ENCODE measurements at places on chromosomes 1 and 21.

DNA sequence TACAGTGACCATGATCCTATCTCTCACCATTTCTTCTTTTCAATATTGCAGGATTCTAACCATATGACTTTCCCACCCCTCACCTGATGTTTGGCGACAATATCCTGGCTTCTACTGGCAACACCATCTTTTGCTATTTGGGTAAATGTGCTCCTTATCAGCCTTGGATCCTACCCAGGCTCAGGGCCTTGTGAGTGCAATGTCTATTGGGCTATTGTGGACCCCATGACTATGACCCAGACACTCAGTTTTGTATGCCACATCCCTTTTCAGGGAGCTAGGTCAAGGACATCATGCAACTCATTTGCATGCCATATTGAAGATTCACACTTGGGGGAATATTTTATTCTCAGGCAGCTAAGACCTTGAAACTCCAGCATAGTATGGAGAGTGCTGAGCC lies 67.9 kb downstream of the DDR2 start:
- DNase-seq = no peak

GRCh38 chr1:192907545-192908243 lies 98.9 kb downstream of the RGS2 start:
- DNase-seq = peak; percentile 5

DNA sequence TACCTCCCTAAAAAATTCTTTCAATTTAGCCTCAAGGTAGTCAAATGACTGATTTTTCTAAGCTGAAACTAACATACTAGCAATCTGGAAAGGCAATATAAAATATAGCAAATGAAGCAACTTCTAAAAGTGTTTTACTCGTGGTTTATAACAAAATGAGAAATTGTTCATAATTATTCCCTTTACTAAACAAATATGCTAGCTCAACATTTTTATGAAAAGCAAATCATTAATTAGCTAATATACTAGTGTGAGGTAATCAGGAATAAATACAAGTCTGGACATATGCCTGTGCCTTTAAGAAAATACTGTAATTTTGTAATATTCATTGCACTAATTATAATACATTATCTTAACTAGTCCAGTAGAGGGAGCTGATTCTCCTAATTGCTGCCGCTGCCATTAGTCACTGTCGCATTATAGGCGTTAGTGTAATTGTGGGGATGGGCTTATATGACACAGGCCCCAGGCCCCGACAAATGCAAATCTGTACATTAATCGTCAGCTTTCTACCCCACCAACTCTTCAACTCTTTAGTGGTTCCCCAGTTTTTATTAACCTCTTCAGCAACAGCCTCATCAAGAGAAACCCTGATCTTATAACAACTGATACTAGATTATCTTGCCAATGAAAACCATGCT lies 160.9 kb downstream of the GABPA start:
- peak; percentile 27 for DNase-seq

DNA sequence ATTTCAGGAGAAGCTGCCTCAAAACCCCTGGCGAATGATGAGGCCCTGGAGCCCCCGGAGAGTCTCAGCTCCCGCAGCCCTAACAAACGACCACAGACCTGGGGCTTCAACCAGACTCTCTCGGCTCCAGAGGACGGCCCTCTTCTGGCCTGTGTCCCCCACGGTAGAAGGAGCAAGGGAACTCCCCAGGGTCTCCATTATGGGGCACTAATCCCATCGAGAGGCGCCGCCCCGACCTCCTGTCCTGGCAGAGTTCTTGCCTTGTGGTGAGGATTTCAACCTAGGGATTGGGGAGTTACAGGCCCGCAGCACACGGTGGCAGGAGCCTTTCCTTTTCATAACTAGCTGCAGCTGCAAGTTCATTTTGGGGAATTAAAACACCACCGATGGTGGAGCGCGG lies 6.2 kb downstream of the FAAP20 start:
- DNase-seq = no peak

GRCh38 chr1:164858096-164858632 lies 299.2 kb downstream of the PBX1 start:
- DNase-seq = no peak

- no peak for DNase-seq
These were observed 390.5 kb downstream of the PLPP3 start for GRCh38 chr1:56188855-56189254.

- no peak for DNase-seq
These were observed 180.3 kb downstream of the HLX start for GRCh38 chr1:221059506-221059905.

GRCh38 chr1:37306461-37306860 lies 167.9 kb upstream of the ZC3H12A start:
- no peak for DNase-seq

DNA sequence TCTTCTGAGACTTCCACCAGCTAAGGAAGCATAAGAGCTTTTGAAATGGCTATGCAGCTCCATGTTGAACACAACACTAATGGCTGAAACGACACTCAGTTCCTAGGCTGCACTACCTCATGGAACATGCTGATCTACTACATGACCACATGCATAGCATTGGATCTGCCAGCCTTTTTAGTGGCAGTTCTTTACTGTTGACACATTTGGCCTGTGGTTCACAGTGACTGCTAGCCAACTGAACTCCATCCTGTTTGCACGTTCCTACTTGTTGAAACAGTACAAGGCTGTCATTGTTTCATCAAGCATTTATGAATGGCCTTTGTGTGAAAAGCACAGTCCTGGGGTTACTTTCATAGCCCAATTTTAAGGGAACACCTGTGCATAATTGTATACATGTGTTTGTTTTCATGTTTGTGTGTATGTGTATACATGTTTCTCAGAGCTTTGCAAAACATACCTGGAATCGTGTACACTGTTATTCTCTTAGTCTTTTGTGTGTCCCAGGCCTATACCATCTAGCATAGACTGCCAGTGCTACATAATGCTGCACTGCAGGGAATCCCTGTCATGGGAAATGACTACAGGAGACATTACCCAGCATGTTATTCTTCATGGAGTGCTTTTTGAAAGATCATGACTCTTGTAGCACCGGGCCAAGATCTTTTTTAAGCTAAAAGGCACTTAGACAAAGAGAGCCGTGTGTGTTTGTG lies 179.6 kb upstream of the ESRRG start:
- DNase-seq = peak; percentile 9

DNA sequence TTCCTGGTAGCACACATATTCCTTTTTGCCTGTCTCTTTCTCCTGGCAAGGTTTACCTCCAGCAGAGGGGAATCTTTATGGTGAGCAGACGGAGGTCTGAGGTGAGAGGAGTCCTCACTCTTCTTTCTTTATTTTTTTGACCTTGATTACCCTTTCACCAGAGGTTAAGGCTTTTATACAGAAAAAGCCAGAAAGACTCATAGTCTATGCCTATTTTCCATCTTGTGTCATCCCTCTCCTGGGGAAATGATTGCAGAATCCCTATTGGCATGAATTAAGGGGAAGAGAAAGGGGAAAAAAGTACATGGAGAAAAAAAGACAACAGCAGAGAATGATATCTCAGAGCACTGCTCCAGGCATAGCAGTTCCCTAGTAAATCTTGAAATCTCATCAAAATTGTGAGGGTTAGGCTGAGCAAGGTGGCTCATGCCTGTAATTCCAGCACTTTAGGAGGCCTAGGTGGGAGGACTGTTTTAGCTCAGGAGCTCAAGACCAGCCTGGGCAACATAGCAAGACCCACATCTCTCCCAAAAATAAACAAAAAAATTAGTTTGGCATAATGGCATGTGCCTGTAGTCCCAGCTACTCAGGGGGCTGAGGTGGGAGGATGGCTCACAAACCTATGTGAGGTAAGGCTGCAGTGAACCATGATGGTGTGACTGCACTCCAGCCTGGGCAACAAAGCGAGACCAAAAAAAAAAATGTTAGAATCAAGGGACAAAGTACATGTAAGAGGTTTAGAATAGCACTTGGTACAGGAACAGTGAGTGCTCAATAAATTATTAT lies 1.2 kb upstream of the XPR1 start:
- DNase-seq = no peak

- no peak for DNase-seq
These were observed 15.8 kb downstream of the SMAP2 start for GRCh38 chr1:40389322-40389803.

- no peak for DNase-seq
These were observed 42.2 kb upstream of the POU3F1 start for GRCh38 chr1:38088791-38089190.

DNA sequence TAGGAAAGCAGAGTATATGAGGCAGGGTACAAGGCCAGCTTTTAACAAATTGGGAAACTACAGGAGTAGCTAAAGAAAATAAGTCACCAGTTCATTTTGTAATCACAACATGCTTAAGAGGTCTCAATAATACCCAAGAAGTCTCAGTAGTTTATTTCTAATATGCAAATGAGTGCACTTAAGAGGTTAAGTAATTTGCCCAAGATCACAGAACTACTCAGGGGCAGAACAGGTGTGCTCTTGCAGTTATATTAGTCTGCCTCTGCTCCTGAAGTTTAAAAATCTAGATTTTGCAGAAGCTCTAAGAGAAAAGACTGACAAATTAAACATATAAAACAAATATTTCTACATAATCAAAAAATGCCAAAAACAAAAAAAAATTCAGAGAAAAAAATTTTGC lies 6.9 kb downstream of the EPS15 start:
- DNase-seq = no peak

GRCh38 chr1:229699613-229700267 lies 73.7 kb downstream of the URB2 start:
- no peak for DNase-seq

- no peak for DNase-seq
These were observed 534.3 kb upstream of the OLFM3 start for GRCh38 chr1:102531036-102531435.

- DNase-seq = peak; percentile 73
These were observed 26.0 kb downstream of the MACF1 start for GRCh38 chr1:39230261-39231190.

DNA sequence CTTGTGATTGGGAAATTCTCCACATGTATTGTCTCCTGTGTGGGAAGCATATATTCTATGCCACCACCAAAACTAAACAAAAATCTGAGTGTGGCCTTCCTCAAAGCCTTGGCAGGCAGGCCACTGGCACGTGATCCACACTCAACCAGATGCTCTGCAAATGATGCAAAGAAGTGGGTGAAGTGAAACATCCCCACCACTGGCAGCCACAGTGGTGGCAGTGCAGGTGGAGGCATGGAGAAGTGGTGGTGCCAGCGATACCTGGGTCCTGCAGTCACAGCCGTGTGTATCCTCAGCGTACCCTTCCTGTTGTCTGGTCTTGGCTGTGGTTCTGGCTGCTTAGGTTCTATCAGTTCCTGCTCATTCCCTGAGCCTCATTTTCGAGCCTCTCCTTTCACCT lies 65.2 kb downstream of the PLPPR5 start:
- no peak for DNase-seq

DNA sequence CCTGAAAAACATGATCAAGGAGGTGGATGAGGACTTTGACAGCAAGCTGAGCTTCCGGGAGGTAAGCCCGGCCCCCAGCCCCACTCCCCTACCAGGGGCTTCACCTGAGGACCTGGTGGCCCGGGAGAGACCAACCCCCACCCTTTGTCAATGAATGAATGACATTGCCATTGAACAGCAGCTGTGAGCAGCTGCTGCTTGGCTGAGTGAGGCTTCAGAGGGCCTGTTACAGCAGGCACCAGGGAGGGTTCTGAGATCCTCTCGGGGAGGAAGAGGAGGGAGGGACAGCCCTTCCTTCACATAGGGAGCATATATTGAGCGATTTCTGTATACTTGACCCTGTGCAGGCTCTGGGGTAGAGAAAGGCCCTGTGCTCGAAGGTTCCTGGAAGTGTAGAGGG lies 12.3 kb upstream of the CTRC start:
- no peak for DNase-seq

DNA sequence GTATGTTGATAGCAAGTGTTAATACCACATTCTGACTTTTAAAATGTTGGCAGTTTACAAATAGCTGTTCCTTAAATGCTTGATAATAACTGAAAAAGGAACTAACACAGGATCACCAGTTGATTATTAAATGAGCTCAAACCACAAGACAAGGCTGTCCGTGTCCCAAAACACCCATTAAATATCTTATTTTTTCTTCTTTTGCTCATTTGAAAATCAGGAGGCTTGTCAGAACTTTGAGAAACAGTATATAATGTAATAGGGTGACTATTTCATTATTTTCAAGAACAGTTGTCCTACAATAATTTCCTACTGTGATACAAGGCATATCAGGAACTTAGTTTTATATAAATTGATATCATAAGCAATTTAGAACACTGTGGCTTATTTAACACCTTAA lies 2.7 kb downstream of the CDKN2C start:
- no peak for DNase-seq

GRCh38 chr1:21567241-21568005 lies 58.2 kb downstream of the ALPL start:
- DNase-seq = no peak

- DNase-seq = no peak
These were observed 538.4 kb upstream of the NCAM2 start for GRCh38 chr21:20459838-20460237.

DNA sequence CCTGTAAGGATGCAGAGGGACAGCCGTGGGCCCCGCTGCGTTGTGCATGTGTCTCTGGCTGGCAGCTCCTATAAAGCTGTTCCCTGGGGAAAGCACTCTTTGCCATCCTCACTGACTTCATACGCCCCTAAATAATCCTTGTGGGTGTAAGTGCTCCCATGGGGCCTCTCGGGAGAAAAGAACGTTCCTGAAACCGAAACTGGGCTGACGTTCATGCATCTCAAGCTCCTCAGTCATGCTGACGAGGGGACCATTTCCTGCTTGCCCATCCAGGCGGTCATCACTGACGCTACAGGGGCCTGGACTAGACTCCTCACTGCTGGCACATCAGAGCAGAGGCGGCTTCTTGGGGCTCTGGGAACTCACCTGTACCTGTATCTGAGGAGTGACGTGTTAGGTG lies 73.1 kb upstream of the USP24 start:
- DNase-seq = no peak
